Endothelial cell (in vitro differentiated cells): ENCODE measurements at places on chromosomes 13 and 19. TPM values are rescaled to one million over a fixed set of nuclear protein-coding genes. Genes with fewer than 3 reads are reported as not detected.

- no peak for DNase-seq
These were observed 69.2 kb downstream of the DHRS12 start for GRCh38 chr13:51734786-51735185.

- no peak for DNase-seq
These were observed 194.1 kb downstream of the TDRD3 start for GRCh38 chr13:60590800-60591747.

DNA sequence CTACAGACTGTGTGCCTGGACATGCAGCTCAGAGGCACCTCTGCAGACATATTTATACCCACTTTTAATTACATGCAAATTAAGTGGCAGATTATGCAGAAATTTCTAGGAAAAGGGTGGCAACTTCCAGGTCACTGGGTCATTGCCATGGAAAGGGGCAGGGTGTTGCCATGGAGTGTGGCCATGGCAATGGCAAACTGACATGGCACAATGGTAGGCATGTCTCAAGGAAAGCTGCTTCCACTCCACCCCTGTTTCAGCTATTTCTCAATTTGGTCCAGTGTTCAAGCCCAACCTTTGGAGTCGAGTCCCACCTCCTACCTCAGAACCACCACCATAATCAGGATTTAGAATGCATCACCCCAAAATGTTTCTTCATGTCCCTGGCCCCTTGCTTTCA, 170.7 kb upstream of the TSHZ3 start:
- DNase-seq: no peak

- no peak for DNase-seq
These were observed 364.2 kb downstream of the IRS2 start for GRCh38 chr13:109422161-109422560.

GRCh38 chr19:15173746-15174404, 26.9 kb downstream of the NOTCH3 start:
- no peak for DNase-seq

- DNase-seq: peak; percentile 34
These were observed 2.0 kb upstream of the TSHZ3 start for GRCh38 chr19:31351056-31351854.

The OSCAR gene
- 0.21 TPM for total RNA-seq

The CCL25 gene
- total RNA-seq: not detected

- DNase-seq: no peak
These were observed at the start of gene C19orf81 for GRCh38 chr19:50649433-50650391. TSS of gene C19orf81 (plus strand) at chr19:50649445. CDS start at chr19:50649445, 0 bp downstream.

The CPB2 gene
- not detected for total RNA-seq
